Activated CD8-positive, alpha-beta T cell treated with anti-CD3 and anti-CD28 coated beads for 36 hours (primary cell): ENCODE measurements at places on chromosomes 6 and 20. TPM values are rescaled to one million over a fixed set of nuclear protein-coding genes. Genes with fewer than 3 reads are reported as not detected.

RNF182 gene
- total RNA-seq = not detected

TSBP1 gene
- not detected for total RNA-seq

SUN5 gene
- not detected for total RNA-seq

KIAA1755 gene
- not detected for total RNA-seq

TTLL9 gene
- not detected for total RNA-seq

CALHM6 gene
- 10.9 TPM for total RNA-seq

ZSCAN23 gene
- total RNA-seq = 1.6 TPM

GID8 gene
- 39.2 TPM for total RNA-seq

LY6G6C gene
- not detected for total RNA-seq

SRPK1 gene
- total RNA-seq = 133 TPM

UBE2C gene
- 151 TPM for total RNA-seq

CTSA gene
- 34.5 TPM for total RNA-seq

TSHZ2 gene
- total RNA-seq = 0.38 TPM

ENPP5 gene
- total RNA-seq = 0.40 TPM

ADTRP gene
- 21.9 TPM for total RNA-seq

CSNK2A1 gene
- 174 TPM for total RNA-seq

BNIP5 gene
- not detected for total RNA-seq

TMEM200A gene
- 0.20 TPM for total RNA-seq

PCSK2 gene
- not detected for total RNA-seq

ACTL10 gene
- 2.4 TPM for total RNA-seq

RAD21L1 gene
- 0.18 TPM for total RNA-seq

SLC32A1 gene
- not detected for total RNA-seq

CRISP3 gene
- total RNA-seq = not detected

CD40 gene
- 3.5 TPM for total RNA-seq

HAO1 gene
- not detected for total RNA-seq

BFSP1 gene
- total RNA-seq = 0.18 TPM

TXLNB gene
- 0.22 TPM for total RNA-seq

AK9 gene
- total RNA-seq = 3.0 TPM

CASS4 gene
- 3.7 TPM for total RNA-seq

SAMD3 gene
- total RNA-seq = 6.4 TPM

DNAH8 gene
- not detected for total RNA-seq

PDCD2 gene
- total RNA-seq = 132 TPM

MICA gene
- 6.0 TPM for total RNA-seq

UNC5CL gene
- 2.3 TPM for total RNA-seq

THBS2 gene
- total RNA-seq = not detected

PCK1 gene
- total RNA-seq = not detected

PACRG gene
- not detected for total RNA-seq

SNX9 gene
- 45.1 TPM for total RNA-seq
